ENCODE measurements at places on chromosomes 3 and 15.

DNA sequence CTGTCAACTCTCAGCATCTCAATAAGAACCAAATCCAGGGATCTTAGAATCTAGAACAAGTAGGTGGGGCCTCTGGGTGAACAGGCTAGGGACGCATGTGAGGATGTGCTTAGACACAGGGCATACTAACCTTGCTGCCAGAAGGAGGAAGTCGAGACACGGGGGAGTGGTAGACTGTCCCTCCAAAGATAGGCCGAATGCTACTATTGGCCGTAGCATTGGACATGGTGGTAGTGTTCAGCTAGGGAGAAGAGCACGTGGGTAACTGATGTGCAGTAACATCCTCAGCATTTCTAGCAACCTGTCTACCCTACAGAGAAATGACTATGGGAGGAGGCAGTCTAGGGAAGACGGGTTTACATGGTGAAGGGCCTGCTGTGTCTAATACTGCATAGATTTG lies 15.6 kb downstream of the RCCD1 start:
- no peak for DNase-seq

DNA sequence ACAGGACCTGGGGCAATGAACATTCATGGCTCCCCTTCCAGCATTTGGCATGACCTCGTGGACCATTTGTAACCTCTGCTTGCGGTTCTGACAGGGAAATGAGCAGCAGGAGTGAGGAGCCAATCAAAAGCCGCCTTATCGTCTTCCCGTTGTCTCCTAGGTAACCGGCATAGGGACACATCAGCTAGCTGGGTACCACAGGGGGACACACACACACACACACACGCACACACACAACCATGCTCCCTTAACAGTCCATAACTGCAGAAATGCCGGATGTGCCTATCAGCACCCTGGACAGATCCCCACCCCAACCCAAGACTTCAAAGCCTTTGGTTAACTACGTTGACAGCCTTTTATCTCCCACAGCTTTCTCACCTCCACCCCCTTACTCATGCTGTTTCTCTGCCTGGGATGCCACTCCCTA lies 53.4 kb upstream of the CCDC174 start:
- no peak for DNase-seq

DNA sequence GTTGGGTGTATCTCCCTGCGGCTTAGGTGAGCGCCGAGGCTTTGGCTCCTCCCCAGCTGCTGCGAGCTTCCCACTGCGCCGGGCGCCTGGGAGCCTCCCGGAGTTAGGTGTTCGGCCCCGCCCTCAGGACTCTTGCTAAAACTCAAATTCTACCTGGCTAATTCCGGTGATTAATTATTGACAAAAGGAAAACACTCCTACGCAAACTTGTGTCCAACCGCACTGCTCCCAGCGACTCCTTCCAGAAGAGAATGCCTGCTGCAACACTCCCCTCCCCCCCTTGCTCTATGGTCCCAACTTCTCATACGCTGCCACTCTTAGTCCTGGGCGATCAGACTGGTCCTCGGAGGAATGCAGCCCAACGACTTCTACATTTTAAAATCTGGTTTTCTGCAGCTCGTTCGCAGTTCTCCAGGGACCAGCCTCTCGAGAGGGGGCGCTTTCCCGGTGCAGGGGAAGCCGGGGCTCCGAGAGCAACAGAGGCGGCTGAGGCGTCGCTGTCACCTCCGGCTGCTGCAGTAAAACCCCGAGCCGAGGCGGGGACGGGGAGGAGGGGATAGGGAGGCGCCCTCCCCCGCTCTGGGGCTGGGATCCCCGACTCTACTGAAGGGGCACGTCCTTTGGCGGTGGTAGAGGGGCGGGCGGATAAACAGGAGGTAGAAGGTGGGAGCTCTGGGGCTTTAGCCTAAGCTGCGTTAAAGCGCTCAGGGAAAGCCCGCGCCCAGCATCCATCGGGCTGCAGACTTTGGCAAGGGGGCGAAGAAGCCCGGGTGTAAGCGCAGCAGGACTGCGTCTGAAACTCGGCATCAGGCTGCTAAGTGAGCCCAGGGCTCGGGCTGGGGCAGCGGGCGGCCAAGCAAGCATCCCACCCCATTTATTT lies at the start of gene SPTSSB:
SPTSSB (minus strand) TSS at position 77 of the 880 bp plus-strand sequence. CDS start 25,194 bp downstream, outside the sequence.
- DNase-seq: no peak

GRCh38 chr3:166829896-166830295 lies 550.2 kb downstream of the ZBBX start:
- DNase-seq: no peak

DNA sequence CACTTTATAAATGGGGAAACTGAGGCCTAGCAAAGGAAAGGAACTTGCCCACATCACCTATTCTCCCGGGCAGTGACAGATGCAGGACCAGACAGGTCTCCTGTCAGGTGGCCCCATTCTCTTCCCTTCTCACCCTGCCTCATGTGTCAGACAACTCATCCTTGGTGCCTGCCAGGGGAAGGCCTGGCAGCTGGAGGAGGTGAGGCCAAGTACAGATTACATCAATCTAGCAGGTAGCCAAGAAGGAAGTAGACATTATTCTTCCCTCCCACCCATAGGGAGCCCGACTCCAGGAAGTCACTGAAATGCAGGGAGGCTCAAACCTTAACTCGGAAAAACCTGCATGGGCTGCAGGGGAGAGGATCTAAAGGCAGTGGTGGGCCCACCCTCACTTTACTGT lies 39.6 kb downstream of the DAPK2 start:
- no peak for DNase-seq

GRCh38 chr3:190197346-190197763 lies 76.7 kb upstream of the P3H2 start:
- no peak for DNase-seq

DNA sequence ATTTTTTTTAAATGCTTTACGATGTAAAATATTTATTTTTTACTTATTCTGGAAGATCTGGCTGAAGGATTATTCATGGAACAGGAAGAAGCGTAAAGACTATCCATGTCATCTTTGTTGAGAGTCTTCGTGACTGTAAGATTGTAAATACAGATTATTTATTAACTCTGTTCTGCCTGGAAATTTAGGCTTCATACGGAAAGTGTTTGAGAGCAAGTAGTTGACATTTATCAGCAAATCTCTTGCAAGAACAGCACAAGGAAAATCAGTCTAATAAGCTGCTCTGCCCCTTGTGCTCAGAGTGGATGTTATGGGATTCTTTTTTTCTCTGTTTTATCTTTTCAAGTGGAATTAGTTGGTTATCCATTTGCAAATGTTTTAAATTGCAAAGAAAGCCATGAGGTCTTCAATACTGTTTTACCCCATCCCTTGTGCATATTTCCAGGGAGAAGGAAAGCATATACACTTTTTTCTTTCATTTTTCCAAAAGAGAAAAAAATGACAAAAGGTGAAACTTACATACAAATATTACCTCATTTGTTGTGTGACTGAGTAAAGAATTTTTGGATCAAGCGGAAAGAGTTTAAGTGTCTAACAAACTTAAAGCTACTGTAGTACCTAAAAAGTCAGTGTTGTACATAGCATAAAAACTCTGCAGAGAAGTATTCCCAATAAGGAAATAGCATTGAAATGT lies 15.6 kb downstream of the THBS1 start:
- DNase-seq: no peak

GRCh38 chr15:89307791-89308190 lies 26.8 kb downstream of the POLG start:
- no peak for DNase-seq

DNA sequence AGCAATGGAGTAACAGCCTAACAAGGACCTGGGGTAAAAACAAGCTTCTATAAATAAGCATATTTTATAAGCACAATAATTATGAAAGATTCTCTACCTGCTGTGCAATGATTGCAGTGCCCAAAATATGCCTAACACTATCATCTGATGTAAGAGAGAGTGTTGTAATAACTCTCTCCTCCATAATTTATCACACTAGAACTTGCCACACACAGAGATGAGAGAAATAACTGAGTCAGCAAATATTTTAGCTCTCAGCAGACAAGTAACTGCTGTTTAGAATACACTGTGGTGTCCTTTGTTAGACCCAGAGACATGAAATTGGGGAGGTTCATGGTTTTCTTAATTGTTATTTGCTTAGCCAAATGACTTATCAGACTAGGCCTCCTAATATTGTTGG lies 105.3 kb upstream of the ACP3 start:
- DNase-seq: no peak

DNA sequence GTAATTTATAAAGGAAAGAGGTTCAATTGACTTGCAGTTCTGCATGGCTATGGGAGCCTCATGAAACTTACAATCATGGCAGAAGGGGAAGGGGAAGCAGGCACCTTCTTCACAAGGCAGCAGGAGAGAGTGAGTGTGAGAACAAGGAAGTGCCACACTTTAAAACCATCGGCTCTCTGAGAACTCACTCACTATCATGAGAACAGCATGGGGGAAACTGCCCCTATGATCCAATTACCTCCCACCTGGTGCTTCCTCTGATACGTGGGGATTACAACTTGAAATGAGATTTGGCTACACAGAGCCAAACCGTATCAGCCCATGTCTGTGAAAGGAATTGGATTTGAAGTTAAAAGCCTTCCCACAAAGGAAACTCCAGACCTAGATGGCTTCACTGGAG lies 39.1 kb downstream of the TKT start:
- DNase-seq: no peak

DNA sequence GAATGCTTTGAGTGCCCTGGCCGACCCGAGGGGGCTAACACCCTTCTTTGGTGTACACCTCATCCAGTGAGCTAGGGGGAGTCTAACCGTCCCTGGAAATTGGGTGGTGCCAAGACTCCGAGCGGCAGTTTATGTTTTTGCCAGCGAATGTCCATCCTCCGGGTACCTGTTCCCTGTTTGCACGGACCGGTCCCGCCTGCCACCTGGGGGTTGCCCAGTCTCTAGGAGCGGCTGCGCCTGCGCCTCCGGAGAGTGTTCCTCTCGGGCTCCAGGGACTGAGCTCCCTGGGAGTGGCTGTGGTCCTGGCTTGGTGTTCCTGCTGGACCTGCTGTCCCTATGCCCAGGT lies 913 bp upstream of the WNT7A start:
- no peak for DNase-seq

DNA sequence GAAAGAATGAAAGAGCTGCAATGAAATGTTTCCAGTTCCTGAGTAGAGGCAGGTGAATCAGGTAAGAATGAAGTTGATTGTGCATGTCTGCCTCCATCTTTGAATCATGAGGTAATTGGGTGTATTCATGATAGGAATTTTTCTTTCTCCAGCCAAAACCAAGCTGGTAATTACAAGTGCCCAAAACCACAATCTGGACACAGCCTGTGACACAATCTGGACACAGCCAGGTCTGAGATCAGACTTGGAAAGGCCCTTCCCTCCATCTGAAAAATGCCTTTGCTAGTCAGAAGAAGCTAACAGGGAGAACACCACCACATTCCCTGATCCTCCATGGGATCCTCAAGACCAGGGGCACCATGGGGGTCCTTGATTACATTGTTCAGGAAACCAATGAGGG lies 338.5 kb upstream of the THBS1 start:
- DNase-seq: no peak

- DNase-seq: no peak
Measured at GRCh38 chr3:36362973-36363372, 17.3 kb upstream of the STAC start.

- no peak for DNase-seq
Measured at GRCh38 chr15:74158855-74159650, 14.5 kb upstream of the ISLR start.

GRCh38 chr3:62965311-62965710 lies 90.1 kb upstream of the CADPS start:
- no peak for DNase-seq

DNA sequence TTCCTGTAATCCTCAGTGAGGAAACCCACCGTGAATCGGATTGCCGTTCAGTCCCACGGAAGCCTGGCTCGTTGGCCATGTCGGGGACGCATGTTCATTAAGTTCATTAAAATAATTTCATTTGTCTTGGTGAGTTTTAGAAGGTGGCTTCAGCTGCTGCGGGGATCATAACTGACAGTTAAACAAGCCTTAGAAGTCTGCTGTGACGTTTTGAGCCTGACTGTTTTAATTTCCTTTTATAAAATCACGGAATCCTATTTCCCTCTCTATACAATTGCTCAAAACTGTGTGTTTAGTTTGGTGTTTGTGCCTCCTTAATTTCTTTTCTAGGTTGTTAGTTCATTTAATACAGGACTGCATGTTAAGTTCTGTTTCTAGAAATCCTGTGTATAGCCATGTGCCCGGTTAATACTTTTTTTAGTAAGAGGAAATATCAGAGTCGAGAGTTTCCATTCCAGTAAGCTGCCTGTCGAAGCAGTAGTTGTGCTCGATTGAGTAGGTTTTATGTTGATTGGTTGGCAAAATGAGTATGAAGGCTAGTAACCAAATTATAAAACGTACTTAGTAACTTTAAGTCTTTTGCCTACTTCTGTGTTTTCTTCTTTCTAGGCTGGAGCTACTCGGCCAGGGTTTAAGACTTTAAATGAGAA lies 705 bp downstream of the NIPA2 start:
- DNase-seq: no peak
